Fibroblast of lung (primary cell): ENCODE measurements at places on chromosomes 5 and 9.

GRCh38 chr5:100270023-100270771, 265.0 kb upstream of the FAM174A start:
- DNase-seq: peak; percentile 95

DNA sequence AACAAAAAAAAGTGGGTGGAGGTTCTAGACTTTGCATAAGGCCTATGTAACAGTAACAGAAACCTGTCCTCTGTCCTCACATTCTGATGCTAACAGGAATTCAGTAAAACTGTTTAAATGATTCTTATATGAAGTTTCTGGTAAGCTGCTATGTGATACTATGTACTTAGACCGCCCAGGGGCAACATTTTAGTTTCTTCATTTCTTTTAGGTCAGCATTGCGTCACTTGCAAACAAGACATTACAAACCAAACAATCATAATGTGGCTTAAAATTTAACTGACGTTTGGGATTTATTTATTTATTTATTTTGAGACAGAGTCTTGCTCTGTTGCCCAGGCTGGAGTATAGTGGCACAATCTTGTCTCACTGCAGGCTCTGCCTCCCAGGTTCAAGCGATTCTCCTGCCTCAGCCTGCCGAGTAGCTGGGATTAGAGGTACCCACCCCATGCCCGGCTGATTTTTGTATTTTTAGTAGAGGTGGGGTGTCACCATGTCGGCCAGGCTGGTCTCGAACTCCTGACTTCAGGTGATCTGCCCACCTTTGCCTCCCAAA, 44.3 kb downstream of the TENT4A start:
- DNase-seq: no peak

DNA sequence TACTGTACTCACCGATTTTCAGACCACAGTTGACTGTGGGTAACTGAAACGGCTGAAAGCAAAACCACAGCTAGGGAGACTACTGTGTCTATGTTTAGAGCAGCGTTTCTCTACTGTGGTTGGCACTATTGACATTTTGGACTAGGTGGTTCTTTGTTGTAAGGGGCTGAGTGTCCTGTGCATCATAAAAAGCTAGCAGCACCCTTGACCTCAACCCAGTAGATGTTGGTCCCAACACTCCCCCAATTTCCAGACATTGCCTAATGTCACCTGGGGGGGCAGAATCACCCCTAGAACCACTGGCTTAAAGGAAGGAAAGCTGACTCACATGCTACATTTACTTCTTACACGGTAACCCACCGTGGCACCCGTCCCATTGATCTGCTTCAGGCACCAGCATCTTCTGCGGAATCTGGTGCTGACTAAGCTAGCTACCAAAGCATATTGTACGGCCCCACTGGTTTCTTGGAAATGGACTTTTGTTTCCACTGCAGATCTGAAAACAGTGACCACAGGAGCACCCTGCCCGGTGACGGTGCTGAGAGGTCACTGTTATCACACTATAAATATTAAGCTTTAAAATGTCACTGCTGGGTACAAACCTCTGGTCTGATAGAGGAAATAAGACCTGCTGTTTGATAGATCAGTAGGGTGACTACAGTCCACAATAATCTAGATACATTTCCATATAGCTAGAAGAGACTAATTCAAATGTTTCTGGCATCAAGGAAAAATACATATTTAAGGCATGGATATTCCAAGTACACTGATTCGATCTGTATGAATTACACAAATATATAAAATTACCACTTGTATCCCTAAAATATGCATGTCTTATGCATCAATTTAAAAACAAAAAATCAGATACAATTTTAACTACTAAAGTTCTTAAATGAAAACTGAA, 151.4 kb downstream of the HSD17B3 start:
- DNase-seq: peak; percentile 39

DNA sequence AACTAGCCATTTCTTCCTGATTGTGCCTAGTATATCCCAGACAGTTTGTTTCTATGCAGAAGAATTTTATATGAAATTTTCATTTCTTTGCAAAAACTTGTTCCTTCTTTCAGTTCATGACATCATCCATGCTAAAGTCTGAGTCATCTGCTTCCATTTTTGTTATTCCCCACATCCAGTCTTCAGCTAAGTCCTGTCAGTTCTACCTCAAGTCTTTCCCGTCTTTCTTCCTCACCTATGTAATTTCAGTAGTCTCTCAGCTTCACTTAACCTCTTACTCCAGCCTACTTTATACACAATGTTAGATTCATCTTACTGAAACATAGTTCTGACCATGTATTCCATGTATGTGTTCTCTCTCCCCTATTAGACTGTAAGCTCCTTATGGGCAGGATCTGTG, 39.1 kb downstream of the G3BP1 start:
- peak; percentile 33 for DNase-seq

- DNase-seq: peak; percentile 47
These were observed 29.2 kb downstream of the TNFSF8 start for GRCh38 chr9:114900942-114901802.

DNA sequence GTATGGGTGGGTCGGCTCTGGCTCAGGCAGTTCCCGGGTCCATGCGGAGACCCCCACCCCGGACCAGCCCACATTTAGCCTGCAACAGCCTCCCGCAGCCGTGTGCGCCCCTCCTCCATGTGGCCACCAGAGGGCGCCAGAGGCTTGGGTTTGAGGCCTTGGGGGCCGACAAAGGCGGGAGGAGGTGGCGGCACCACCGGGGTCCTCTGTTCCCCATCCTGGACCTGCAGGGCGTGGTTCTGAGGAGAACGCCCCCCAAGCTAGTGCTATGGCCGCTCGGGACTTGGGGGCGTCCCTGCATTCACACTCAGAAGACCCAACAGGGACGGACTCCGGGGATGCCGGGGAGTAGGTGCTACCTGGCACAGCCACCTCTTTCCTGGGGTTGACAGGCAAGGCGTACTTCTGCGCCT, 16.5 kb downstream of the ASS1 start:
- DNase-seq: peak; percentile 10

DNA sequence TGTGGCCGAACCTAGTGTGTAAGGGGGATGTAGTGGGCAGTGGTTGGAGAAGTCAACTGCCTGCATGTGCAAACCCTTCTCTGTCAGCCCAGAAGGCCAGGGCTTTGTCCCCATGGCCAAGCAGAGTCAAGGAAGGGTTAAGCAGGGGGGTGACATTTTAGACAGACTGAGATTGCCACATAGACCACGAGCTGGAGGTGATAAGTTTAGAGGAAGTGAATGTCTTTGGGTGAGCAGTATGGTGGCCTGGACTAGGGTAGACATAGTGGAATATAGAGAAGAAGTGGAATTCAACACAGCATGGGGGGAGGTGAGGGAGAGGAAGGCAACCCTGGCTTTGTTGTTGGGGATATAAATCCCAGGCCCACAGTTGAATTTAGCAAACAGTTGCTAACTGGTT, 38.7 kb upstream of the CDKN2AIPNL start:
- DNase-seq: no peak

DNA sequence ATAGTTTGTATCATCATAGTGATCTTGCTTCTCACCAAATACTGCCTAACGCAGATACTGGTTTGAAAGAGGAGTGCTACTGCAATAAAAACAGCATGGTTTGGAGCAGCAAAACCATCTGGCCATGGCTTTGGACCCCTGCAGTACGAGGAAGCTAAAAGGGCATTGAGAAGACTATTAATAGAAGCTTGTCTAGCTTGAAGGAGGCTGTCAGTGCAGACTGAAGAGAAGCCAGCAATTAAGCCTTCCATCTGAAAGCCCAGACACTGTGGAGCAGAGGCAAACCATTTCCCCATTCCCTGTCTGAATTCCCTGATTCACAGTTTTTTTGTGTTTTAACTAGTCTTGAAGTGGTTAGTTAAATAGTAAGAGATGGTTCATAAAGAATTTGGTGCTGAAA, 281.6 kb downstream of the PTPRD start:
- no peak for DNase-seq

- DNase-seq: no peak
These were observed 29.8 kb downstream of the CORO2A start for GRCh38 chr9:98162613-98163012.

GRCh38 chr9:98241357-98242300, 13.8 kb downstream of the TBC1D2 start:
- no peak for DNase-seq

- DNase-seq: no peak
These were observed 573.6 kb upstream of the ARRDC3 start for GRCh38 chr5:91956738-91957137.

- no peak for DNase-seq
These were observed 30.7 kb downstream of the AOPEP start for GRCh38 chr9:94757158-94757557.

GRCh38 chr9:82273121-82273520, 284.5 kb downstream of the SPATA31D1 start:
- peak; percentile 71 for DNase-seq

GRCh38 chr5:137105351-137106035, 393.6 kb downstream of the SPOCK1 start:
- DNase-seq: no peak

- DNase-seq: peak; percentile 33
These were observed 40.5 kb downstream of the BHMT start for GRCh38 chr5:79151942-79152671.

DNA sequence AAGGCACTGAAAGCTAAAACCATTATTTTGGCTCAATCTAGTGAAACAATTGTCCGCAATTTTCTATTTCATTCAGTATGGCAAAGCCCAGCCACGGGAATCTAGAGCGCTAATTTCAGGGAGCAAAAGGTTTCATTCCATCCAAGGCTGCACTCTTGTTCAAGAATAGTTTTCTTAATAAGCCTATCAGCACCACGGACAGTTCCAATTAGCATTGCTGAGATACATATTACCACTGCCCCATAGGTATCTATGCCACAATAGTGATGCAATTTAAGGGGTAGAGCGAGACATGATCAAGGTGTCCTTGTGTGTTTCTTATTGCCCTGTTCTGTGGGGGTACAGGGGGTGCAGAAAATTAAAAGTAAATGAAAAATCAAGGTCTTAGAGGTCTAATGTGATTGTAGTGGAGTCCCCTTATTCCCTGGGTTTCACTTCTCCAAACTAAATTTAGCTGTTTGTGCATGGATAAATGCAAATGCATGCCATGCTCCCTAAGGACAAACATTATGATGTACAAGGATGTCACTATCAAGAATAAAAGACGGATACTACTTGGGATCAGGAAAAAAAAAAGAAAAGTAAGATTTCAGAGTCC, 45.5 kb downstream of the SPOCK1 start:
- peak; percentile 44 for DNase-seq

GRCh38 chr5:93503598-93504067, 77.4 kb downstream of the NR2F1-AS1 start:
- peak; percentile 97 for DNase-seq

DNA sequence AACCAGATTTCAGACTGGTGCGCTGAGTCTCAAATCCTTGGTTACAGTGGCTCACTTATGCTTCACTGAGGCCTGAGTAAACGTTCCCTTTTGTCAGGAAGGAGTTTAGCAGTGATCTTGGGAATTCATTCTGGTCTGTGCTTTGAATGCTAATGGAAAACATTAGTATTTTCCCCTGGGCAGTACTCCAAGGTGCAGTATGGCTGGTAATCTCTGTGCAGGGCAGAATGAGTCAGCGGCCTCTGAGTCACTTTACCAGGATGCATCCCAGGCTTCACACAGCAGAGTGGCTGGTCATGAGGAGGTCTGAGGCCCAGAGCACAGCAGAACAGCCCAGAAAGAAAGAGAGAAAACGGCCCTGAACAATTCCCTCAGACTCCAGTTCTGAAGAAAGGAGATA, 54.0 kb downstream of the PCA3 start:
- peak; percentile 98 for DNase-seq

- DNase-seq: peak; percentile 74
These were observed 56.0 kb downstream of the ZFR start for GRCh38 chr5:32388432-32389129.
